ENCODE measurements at places on chromosomes 3 and 15.
A peak's percentile ranks its signal among the peaks of the same experiment; 100 is the strongest.

- no peak for DNase-seq
These were observed 27.3 kb upstream of the MBNL1 start for GRCh38 chr3:152241142-152242017.

DNA sequence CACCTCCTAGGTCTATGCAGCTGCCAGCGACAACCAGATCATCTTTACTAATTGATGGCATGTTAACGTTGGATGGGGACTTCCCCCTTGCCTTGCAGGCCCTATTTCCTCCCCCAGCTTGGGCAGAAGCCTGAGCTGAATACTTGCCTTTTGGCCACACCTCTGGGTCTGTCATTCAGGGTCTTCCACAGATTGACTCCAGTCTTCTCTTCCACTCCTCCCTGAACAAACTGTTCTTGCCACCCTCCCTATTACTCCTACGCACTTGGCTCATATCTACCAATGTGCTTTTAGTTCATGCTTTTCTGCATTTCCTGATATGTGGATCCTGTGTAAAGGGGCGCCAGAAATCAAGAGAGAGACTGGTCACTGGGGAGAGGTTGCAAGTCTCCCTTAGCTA is 73.5 kb downstream of the DNASE1L3 start:
- DNase-seq = no peak

- no peak for DNase-seq
These were observed 143.5 kb upstream of the TGFBR2 start for GRCh38 chr3:30462721-30463470.

DNA sequence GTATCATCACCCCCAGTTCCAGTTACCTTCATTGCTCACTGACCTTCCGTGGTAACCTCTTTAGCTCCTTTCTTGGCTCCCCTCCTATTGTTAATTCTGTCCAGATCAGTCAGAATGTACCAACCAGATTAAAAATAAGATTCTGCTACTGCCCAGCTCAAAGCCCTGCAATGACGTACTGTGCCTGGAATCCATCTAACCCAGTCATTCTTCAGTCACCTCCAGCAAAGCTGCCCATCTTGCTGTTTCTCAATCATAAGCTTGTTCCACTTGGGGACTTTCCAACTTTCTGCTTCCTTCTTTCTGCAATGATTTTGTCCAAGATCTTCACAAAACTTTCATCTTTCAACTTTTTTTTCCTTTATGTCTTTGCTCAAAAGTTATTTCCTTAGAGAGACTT is 512.0 kb upstream of the ZNF385D start:
- no peak for DNase-seq

GRCh38 chr15:68564173-68564572 is 14.6 kb upstream of the CORO2B start:
- peak; percentile 3 for DNase-seq
